Bronchial epithelial cell (primary cell): ENCODE measurements at places on chromosomes 6 and 20. TPM values are rescaled to one million over a fixed set of nuclear protein-coding genes. Genes with fewer than 3 reads are reported as not detected.

Gene LRRN4
- total RNA-seq = not detected in 2 replicates

Gene GSTA2
- total RNA-seq = not detected in 2 replicates

- DNase-seq = no peak
These were observed 4.6 kb downstream of the PTGIS start for GRCh38 chr20:49563015-49563980.

Gene LY6G6C
- total RNA-seq = 0.38 TPM in 1 of 2 replicates, not detected in the other

Gene ZGPAT
- total RNA-seq = 17.7 and 25.5 TPM in 2 replicates
